ENCODE measurements at places on chromosomes 2 and 18.

- DNase-seq: no peak
Observed at GRCh38 chr2:23492921-23493320, 107.9 kb downstream of the KLHL29 start.

DNA sequence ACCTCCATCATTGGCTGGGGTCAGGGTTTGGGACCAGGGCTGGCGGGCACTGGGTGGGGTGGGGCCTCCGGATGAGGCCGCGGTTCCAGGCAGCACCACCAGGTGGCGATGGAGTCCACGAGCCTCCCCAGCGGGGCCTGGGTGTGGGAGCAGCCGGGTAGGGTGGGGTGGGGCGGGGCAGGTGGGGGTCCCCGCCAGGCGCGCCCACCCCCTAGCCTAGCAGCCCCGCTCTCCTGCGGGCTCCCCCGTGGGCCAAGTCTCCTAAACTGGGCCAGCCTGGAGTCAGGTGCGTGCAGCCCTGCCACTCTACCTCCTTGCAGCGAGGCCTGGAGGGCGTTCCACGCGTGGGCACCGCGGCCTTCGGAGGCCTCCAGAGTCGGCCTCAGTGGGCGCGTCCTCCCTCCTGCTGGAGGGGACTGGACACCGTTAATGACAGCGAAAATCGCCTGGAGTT lies 187.5 kb downstream of the TWIST2 start:
- DNase-seq: peak; percentile 38

GRCh38 chr2:16630463-16630862 lies 35.2 kb downstream of the CYRIA start:
- DNase-seq: no peak

DNA sequence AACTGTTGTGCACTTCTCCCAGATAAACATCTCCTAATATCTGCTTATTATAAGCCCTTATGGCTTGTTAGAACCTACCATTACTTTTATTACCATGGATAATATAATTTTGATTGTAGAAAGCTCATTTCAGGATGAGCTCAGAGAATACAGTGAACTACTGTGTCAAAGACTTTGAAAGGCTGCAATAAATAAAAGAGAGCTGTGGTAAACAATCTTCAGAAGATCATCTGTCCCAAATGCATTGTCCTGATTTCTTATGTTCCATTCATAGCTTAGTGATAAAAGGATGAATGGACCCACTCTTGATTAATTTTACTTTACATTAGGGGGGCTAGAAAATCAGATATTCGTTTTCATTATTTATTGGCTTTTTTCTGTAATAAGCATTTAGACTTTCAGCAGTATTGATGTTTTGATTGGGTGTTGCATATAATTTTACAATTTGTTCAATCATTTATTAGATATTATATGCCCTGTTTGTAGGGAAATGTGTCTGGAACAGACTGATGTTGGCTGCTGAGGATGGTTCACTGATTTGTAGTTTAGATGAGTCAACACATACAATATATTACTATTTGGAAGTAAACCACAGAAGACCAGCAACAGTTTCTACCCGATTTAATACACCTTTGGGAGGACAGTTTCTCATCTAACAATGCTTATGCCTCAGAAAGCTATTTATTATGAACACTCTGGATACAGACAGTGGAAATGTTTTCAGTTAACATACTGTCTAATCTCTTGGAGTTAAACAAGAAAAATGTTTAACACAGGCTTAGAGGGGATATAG lies 147.2 kb downstream of the TMEFF2 start:
- no peak for DNase-seq

DNA sequence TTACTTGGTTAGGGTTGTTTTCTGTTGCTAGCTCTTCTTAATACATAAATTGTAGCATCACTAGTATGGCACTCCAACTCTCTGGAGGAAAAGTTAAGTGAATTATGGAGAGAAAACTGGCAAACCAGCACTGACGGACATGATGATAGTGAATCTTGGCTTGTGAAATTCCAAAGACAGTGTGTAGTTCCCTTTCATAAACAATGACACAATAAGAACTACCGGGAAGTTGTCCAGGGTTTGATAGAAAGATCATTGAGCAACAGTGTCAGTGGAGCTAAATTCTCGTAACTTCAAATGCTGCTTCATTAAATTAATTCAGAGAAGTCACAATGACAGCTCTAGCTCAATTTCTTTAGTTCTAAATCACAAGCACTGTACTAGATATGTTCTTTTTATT lies 66.5 kb downstream of the RIT2 start:
- no peak for DNase-seq
